Stimulated activated CD4-positive, alpha-beta T cell treated with anti-CD3 and anti-CD28 coated beads, Interleukin-4, amount 100 ng/mL, for 24 hours (primary cell): ENCODE measurements at places on chromosomes 7 and 10.

GRCh38 chr7:112484671-112485167 is 3.9 kb downstream of the LSMEM1 start:
- no peak for DNase-seq

GRCh38 chr7:47440320-47440719 is 141.6 kb downstream of the TNS3 start:
- DNase-seq, result no peak

DNA sequence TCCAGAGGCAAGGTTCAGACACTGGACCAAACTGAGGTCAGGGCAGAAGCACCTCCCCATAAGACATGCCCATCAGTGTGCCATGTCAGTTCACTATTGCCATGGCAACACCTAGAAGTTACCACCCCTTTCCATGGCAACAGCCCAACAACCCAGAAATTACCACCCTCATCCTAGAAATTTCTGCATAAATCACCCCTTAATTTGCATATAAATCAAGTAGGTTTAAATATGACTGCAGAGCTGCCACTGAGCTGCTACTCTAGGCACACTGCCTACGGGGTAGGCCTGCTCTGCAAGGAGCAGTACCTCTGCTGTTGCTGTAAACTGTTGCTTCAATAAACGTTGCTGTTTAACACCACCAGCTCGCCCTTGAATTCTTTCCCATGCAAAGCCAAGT is 12.7 kb downstream of the STEAP2 start:
- no peak for DNase-seq

DNA sequence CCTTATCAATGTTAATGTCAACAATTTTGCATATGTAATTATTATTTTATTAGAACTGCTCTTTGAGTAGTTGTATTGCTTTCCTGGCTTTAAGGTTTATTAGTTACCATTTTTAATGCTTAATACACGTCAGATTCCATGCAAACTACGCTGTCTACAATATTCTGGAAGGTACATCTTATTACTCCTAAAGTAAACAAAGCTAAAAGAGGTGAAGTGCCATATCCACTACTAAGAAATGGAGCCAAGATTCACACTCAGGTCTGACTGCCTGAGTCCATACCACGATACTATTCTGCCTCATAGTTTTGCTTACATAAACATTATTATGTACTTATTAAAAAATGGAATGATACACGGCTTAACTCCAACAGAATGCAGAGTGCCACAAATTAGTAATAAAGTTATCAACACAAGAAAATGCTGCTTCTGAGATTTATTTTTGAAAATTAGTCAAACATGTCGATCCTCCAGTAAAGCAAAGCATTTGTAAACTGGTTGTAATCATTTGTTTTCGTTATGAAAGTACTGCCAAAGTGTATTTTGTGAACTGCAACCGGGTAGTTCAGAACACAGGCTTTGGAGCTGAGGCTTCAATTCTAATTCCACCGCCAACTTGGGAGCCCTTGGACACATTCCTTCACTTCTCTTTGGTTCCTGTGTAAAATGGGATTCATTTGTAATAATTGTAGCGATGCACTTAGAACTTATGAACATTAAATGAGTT is 1.1 kb upstream of the DMTF1 start:
- no peak for DNase-seq

DNA sequence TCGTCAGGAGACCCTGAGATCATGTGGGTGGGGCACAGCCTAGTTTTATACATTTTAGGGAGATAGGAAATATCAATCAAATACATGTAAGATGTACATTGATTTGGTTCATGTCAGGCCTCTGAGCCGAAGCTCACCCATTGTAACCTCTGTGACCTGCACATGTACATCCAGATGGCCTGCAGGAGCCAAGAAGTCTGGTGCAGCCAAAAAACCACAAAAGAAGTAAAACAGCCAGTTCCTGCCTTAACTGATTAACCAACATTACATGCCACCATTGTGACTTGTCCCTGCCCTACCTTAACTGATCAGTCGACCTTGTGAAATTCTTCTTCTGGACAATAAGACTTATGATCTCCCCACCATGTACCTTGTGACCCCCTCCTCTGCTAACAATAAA is 16.0 kb upstream of the LRRC61 start:
- DNase-seq, result no peak

GRCh38 chr7:146943483-146943882 is 826.9 kb downstream of the CNTNAP2 start:
- DNase-seq, result no peak

GRCh38 chr7:50558294-50559053 is 6.7 kb downstream of the DDC start:
- no peak for DNase-seq

- no peak for DNase-seq
Observed at GRCh38 chr10:97927622-97928021, 78.0 kb downstream of the GOLGA7B start.

DNA sequence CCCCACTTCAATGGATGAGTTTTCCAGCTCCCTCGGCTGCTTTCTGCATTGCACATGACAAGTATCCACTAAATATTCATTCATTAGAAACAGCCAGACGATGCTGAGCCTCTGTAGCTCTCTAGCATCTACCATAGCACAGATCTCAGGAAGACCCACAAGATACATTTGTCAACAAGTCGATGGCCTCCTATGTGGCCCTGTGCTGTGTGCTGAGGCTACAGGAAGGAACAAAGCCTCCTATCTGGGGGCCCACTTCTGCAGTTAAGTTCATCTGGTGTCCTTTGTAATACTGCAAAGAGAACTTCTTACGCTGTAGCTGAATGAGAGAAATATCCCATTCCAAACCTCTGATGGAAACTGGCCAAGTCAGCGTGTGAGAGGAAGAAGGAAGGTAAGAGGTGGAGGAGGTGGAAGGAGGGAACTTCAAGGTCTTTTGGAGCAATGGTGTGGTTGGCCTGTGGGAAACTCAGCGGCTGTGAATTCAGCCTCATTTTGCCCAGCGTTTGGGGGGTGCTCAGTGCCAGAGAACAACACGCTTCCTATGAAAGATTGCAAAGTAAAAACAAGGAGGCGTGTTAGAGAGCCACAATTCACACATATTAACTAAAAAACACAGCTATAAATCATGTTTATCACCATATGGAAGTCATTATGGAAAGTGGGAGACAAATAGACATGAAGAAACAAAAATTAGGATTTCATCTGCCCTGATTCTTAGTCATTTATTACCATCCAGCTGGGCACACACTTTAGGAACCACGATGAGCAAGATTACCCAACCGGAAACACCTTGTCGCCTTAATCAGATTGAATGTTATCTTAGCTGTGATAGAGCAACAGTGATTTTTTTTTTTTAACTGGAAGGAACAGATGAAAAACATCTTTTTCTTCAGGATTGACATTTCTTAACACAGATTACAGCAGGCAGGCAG is 62.2 kb upstream of the USP6NL start:
- DNase-seq, result no peak

GRCh38 chr10:7846591-7846990 is 28.3 kb downstream of the TAF3 start:
- DNase-seq, result no peak

- DNase-seq, result no peak
Observed at GRCh38 chr10:31723106-31723750, 205.4 kb downstream of the ARHGAP12 start.

GRCh38 chr10:122233857-122234348 is 37.2 kb upstream of the BTBD16 start:
- DNase-seq, result no peak

DNA sequence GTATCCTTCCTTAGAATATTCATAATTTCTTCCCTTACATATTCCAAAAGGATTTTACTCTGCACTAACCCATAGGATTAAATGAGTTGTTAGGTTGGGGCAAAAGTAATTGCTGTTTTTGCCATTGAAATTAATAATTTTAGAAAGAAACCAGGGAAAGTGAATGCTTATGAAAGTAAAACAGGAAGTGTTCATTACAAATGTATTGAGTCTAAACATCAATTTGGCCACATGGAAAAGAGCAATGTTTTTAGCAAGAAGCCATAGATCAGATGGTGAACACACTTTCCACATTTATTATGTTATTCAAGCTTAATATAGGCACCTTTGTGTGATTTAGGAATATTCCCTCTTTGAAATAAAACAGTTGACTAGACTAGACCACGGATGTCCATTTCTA is 102.9 kb downstream of the SUGCT start:
- DNase-seq, result no peak

GRCh38 chr7:78400038-78400437 is 601.5 kb downstream of the PHTF2 start:
- no peak for DNase-seq

GRCh38 chr7:22989643-22990587 is 24.0 kb downstream of the HYCC1 start:
- DNase-seq, result no peak

- no peak for DNase-seq
Observed at GRCh38 chr10:76582531-76582930, 1055.1 kb downstream of the KCNMA1 start.

GRCh38 chr10:106971411-106971831 is 193.1 kb downstream of the SORCS1 start:
- no peak for DNase-seq

DNA sequence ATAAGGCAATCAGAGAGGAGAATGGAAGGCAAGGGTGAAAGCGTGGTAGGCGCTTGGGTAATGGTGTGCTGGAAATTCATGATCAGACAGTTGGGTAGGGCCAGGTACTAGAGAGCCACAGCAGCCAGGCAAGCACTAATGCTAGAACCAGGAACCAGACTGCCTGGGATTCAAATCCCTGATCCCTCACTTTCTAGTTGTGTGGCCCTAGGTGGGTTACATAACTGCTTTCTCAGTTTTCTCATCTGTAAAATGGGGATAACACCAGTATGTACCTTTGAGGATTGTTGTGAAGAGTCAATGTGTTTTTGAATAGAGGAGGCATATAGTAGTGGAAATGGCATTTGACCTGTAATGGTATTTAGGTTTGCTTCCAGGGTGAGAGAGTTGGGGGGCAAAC is 225.9 kb downstream of the LRMDA start:
- DNase-seq, result no peak

- DNase-seq, result no peak
Observed at GRCh38 chr10:117609095-117609795, 66.7 kb downstream of the EMX2 start.

DNA sequence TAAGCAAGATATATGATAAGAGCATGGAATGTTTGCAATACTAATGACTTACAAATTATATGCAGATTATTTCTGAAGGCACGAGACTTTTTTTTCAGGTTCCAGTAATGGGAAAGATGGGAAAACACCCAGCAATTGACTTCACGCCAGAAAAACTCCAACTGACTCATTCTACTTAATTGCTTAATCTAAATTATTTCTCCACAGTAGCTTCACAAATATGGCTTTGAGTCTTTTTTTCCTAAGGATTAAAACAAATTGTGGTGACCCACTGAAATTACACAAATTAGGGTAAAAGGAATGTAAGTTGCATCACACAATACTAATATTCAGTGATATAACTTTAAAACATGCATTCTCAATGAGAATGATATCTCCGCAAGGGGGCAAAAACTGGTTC is 138.7 kb downstream of the GNAI1 start:
- no peak for DNase-seq

- DNase-seq, result no peak
Observed at GRCh38 chr7:153400735-153401593, 641.4 kb downstream of the ACTR3B start.

DNA sequence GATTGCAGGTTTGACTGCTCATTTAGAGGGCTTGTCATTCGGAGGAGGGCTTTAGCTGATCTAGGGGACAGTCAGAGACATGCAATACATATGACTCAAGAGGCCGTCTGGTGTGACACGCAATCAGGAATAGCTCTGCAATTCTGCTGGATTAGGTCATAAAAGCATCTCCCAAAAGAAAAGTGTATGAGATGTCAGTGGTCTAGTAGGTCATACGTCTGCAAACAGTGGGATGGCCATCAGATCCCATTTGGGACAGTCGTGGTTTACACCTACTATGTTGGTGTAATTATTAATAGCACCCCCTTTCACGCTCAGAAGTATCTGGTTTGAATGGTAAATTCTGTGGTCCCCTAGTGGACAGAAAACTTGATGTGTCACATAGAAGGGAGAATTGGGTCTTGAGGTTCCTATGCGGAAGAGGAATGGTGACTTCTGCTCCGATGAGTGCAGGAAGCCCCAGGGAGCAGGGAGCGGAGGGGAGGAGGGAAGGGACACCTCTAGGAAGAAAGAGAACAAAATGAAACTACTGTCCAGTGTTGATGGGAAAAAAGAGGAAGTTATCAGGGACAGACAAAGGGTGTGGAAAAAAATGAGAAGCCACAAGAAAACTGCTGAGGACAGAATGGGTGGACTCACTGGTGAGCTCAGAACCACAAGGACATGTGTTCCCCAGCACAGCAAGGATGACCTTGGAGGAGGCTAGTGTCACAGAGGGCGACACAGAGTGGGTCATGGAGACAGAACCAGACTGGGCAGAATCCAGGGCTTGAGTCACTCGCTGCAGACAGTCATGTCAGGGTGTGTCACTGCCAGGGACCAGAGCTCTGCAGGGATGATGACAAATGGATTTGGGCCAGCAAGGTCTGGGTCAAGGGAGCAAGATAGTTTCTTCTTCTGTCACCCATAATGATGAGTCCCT is 59.9 kb downstream of the MAP3K8 start:
- no peak for DNase-seq

DNA sequence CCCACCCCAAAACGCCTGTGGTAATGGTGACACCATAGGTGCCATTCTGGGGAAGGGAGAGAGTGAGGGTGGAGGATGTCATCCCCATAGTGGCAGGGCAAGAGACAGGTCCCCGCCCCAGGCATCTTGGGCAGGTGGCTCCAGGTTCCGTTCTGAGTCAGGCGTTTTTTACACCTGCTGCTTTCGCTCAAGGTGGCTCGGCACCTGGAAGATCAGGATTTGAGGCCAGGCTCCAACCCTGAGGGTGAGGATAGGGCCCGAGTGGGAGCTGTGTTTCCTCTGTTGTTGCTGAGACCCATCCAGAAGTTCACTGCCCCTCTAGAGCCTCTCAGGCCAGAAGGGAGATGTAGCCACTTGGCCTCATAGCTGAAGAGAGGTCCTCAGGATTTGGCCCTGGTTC is 36.6 kb upstream of the DUSP5 start:
- DNase-seq, result no peak

DNA sequence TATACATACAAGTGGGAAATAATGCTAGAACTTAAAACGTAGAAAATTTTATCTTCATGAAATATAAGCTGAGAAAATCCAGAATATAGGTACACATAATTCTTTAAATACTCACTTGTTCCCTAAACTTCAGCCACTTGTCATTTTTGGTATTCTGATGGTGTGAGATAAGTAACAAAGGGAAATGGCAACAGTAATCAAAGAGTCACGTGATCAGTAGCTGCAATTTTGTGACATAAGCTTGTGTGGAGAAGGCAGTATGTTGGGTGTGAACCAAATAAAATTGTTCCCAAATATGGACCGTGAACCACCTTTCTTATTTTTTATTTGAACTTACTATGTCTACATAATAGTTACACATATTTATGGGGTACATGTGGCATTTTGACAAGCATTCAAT is 650.3 kb upstream of the ADARB2 start:
- no peak for DNase-seq

GRCh38 chr7:129421717-129422250 is 12.4 kb upstream of the STRIP2 start:
- no peak for DNase-seq

- DNase-seq, result no peak
Observed at GRCh38 chr7:80386686-80387085, 125.2 kb downstream of the GNAT3 start.
